ENCODE measurements at places on chromosomes 3 and 15.

DNA sequence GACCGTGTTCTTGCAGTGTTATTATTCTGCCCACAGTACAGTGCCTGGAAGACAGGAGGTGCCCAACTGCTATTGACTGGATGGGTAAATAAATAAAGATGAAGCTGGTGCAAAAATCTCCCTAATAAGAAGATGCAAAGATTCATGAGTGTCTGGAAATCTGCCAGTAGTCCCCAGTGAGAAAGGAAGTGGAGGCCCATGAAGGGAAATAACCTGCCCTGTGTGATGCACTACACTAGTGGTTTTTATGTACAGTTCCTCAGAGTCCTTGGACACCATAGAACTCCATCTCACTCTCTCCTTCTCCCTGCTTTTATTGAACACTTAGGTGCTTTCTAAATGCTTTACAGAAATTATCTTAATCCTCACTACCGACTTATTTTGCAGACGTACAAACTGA is 8.3 kb upstream of the SUCLG2 start:
- DNase-seq = no peak

DNA sequence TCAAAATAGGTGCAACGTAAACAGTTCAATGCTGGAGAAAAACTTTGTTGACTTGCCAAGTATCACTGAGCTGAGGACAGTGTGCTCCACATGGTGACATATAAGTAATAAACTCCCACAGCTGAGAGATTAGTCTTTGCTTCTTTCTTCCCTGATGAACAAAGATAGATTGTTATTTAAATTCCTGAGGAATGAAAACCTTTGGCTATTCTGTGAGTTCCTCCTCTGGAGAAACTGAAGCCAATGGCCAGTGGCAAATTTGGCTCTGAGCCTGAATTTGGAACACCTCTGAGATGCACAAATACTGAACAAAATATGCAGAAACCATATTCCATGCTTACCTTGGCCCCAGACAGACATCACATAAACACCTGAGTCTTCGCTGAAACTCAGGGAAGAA is 63.3 kb downstream of the RPL22L1 start:
- DNase-seq = peak; percentile 23

GRCh38 chr3:134796281-134797056 is 1.4 kb downstream of the EPHB1 start:
- DNase-seq = peak; percentile 41

- no peak for DNase-seq
Measured at GRCh38 chr15:63408524-63408923, 26.9 kb upstream of the CA12 start.

DNA sequence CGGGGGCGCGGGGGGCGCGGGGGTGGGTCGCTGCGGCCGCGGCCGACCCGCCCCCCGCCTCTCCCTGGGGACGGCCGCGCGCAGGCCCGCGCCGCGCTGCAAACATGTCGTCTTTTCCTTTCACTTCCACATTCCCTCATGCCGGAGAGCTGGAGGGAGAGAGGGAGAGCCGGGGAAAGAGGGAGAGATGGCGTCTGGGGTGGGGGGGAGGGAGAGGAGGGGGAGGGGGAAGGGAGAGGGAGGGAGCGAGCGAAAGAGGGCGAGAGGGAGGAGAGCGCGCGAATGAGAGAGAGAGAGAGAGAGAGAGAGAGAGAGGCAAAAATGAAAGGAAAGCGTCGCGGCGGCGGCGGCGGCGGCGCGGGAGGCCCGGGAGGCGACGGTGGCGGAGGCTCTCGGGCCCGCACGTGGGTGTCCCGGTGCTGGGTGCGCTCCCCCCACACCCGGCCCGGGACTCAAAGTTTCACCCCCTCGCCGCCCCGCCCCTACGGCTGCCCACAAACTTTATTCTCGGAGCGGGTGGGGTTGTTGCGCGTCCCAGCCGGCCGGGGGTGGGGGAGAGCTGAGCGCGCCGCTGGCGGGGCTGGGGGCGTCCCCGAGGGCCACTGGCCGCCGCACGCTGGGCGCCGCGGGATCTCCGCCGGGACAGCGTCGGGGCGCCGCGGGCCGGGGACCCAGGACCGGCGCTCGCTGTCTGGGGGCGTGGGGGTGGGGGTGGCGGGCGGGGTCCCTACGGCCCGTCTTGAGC is 731 bp downstream of the ZNF710 start:
- DNase-seq = peak; percentile 68
